Activated T-helper 17 cell treated with anti-CD3 and anti-CD28 coated beads, Interleukin-2, amount 50 U/mL, for 72 hours (primary cell): ENCODE measurements at places on chromosomes 2 and 18. TPM values are rescaled to one million over a fixed set of nuclear protein-coding genes. Genes with fewer than 3 reads are reported as not detected.
A peak's percentile ranks its signal among the peaks of the same experiment; 100 is the strongest.

DNA sequence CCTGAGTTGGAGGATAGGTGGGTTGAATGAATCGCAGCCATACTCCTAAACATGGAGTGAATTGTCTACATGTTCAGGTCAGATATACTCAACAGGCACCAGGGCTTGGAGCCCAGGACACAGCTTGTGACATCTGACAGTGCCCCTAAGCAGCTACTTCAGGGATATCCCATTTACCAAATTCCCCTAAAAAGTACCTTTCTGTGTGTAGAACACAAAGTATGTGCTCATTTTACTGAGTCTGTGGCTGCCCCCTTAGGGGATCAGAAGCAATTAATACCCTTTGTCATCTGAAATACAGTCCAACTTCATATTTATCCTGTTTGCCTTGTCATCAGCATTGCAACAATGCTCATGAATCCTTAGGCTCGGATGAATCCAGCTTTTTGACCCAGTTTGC is 20.8 kb downstream of the TNFRSF11A start:
- ATAC-seq: peak; percentile 27

Gene LHCGR
- total RNA-seq: not detected

Gene MOCOS
- total RNA-seq: 0.19 TPM

Gene PRR30
- not detected for total RNA-seq

DNA sequence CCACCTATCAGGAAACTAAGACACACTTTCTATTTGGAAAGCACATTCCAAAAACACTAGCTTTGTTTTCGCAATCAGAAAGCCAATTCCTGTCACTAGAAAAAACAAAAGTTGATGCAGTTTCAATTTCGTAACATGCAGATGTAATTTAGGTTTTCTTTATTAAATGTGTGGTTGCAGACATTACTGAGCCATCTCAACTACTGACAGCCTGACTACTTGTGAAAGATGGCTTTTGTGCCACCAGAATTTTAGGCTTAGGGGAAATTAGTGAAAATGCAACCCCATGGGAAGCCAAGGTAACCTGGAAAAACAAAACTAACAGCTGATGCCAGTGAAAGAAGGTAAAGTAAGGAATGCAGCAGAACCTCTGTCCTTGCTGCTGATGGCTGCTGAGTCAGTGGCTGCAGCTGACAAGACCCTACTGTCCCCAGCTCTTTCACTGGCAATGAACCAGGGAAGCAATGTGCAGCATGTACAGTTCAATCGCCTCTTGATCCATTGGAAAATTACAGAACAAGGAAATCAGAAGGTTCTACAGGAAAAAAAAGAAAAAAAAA is 34.9 kb downstream of the FEZ2 start:
- ATAC-seq: no peak

DNA sequence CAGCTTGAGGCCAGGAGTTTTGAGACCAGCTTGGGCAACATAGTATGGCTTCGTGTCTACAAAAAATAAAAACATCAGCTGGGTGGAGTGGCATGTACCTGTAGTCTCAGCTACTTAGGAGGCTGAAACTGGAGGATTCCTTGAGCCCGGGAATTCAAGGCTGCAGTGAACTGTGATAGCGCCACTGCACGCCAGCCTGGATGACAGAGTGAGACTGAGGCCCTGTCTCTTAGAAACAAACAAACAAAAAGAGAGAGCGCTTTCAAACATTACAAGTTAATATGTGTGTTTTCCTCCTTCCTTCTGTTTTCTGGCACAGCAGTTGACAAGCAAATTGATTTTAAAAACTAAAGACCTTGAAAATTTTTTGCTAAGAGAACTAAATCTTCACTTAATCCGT is 9.9 kb downstream of the EPC2 start:
- ATAC-seq: no peak

Gene ARPC2
- 681 TPM for total RNA-seq

Gene SAP130
- total RNA-seq: 28.5 TPM

- ATAC-seq: no peak
Observed at GRCh38 chr2:54613386-54613785, 110.1 kb upstream of the EML6 start.

Gene VWA3B
- total RNA-seq: not detected
